Right lung (tissue), 10 donors: ENCODE measurements at places on chromosomes 16 and 17.

GRCh38 chr17:80942423-80943345 is 49.0 kb upstream of the CHMP6 start:
- DNase-seq, result peak; percentile 95

GRCh38 chr16:9957002-9957401 is 225.2 kb downstream of the GRIN2A start:
- DNase-seq, result no peak

GRCh38 chr17:65417406-65418221 is 143.8 kb downstream of the AXIN2 start:
- no peak for DNase-seq

- DNase-seq, result no peak
These were observed 59.4 kb downstream of the RTN4RL1 start for GRCh38 chr17:1965556-1966273.

DNA sequence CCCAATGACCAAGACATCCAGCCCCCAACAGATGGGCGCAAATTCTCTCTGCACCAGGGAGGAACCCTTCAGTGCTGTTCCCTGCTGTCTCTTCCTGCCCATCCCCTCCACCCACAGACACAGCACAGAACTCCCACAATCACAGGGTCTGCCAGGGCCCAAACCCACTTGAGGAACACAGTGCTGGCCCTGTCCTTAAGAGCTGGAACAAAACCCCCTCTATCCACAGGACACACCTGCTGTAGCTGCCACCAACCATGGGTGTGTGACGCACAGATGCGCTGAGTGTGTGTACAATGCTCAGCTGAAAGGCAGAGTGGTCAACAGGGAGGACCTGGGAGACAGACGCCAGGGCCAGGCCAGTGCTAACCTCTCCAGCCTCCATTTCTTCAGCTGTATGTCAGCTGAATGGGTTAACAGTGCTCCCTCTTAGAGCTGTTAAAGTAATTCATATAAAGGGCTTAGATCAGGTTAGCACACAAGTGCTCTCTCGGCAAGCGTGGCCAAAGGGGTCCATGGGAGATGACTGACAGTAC is 62.1 kb downstream of the AMFR start:
- DNase-seq, result no peak

DNA sequence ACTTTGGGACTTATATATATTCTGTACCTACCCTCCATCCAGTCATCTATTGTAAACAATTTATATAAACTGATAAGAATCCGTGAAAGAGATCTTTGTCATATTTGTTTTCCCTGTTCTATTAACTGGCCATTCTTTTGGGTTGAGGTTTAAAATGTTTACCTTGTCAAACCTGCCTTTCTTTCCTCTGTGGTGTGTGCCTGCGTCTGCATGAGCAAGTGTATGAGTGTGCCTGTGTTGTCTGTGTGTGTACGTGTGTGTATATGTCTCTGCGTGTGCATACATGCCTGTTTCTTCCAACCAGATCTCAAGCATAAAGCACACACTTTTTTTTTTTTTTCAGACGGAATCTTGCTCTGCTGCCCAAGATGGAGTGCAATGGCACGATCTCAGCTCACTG is 201.5 kb downstream of the C16orf95 start:
- no peak for DNase-seq

- no peak for DNase-seq
These were observed 20.0 kb downstream of the ACE start for GRCh38 chr17:63496663-63497400.

DNA sequence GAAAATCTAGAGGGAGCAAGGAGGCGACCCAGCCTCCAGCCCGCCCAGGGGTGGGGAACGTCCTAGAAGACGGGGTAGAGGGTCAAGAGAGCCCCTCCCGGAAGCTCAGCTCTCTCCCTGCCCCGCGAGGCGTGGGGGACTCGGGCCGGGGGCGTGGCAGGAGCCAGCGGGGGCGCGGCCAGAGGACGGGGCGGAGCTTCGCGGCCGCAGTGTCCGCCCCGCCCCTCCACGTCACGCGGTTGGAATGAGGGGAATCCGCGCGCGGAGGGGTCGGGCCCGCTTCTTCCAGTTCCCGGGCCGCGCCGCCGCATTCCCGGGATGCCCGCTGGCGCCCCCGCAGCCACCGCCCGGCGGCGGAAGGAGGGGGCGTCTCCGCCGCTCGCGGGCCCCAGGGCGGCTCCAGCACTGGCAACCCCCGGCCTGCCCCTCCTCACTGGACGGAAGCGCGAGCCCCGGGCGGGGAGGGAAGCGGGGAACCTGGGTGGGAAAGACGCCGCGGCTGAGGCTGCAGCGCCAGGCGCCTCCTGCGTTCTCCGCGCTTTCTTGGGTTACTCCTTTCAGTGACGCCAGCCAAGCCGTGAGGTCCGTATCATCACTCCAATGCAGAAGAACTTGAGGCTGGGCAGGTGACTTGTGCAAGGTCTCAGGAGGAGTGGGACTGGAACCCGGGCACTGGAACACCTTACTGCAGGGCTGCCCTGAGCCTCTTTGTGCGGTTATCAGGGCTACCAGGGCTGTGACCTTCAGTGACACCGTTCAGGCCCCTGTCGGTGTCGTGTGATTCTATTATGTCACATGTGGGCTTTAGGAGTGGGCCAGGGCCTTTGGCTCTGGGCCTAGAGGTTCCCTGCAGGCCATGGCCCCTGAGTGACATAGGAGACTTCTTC is 4.3 kb downstream of the MYO1C start:
- peak; percentile 90 for DNase-seq

- DNase-seq, result no peak
These were observed 2.9 kb upstream of the CLDN9 start for GRCh38 chr16:3009568-3010390.

GRCh38 chr16:72256398-72257066 is 84.6 kb upstream of the PMFBP1 start:
- DNase-seq, result no peak

DNA sequence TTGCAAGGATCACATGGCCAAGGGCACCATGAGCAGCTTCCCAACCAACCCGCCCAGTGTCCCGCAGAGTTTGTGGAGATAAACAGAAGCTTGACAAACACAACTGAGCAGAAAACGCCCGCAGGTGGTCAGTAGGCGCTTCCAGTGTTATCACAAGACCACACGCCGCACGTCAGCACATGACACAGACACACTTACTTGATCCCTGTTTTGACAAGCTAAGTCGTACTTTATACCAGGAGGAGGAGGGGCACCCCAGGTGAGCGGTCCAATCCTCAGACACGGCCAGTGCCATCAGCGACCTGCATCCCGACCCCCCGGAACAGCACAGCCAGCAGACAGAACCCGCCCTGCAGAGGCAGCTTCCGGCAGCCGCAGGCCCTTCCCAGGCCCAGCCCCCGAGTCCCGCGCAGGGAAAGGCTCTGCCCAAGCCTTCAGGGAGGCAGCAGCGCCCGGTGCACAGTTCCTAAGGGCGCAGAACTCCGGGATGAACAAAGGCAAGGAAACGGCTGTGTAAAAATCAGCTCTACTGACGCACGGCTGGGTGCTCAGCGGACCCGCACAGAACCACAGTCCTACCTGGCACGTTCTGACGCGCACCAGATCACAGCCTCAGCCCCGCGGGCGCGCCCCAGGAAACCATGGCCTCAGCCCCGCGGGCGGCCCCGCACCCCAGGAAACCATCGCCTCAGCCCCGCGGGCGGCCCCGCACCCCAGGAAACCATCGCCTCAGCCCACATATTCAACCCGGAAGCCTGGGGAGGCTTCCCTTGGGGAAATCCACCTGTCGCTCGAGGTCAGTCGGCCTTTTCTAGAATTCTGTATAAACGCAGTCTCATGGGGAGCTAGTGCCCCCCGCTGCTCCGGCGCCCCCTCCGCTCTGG is 27.8 kb downstream of the AXIN1 start:
- no peak for DNase-seq

- no peak for DNase-seq
These were observed 123.8 kb downstream of the ZNF778 start for GRCh38 chr16:89341279-89341678.

DNA sequence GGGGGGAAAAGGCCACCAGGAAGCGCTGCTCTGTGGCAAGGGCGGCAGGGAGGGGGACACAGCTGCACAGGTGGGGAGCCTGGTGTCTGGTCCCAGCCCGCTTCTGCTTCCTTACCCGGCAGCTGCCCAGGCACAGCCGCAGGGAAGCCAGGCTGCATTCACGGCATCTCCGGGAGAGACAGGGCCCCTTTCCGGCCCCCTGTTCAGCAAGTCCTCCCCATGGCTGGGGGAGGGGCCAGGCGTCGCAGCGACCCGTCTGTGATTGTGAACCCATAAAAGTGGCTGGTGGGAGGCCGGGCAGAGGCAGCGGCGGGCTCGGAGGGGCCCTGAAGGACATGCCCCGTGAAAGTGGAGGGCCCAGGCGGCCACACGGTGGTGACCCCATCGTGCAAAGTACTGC is 28.7 kb downstream of the SOX8 start:
- no peak for DNase-seq

DNA sequence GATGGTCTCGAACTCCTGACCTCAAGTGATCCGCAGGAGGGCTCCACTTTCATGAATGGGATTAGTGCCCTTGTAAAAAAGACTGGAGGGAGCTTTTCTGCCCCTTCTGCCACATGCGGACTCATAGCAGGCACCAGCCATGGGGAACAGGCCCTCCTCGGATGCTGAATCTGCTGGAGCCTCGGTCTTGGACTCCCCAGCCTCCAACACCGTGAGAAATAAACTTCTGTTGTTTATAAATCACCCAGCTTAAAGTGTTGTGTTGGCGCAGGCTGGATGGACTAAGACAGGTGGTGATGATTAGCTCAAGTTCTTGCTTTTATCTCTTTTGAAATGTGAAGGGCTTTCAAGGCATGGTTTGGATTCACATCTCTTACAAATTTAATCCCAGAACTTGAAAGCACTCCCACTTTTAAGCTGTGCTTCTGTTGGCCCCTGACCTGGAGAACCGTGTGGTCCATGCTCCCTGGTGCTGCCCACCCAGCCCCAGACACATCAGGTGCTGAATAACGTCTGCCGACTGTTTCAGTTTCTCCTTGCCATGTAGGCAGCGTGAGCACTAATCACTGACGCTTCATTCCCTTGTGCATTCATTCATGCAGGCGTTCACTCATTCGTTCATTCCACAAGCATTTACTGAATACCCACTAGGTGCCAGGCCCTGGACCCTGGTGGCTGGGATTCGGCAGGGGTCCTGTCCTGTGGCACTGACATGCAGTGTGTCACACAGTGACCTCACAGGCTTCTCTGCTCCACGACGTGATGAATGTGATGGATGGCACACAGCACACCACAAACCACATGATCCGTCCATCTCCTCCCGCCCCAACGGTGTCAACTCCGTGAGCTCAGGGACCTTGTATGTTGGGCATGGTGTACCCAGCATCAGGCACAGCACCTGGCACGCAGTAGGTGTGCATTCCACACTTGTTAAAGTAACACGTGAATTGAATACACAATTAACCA is 8.9 kb downstream of the CIBAR2 start:
- no peak for DNase-seq

DNA sequence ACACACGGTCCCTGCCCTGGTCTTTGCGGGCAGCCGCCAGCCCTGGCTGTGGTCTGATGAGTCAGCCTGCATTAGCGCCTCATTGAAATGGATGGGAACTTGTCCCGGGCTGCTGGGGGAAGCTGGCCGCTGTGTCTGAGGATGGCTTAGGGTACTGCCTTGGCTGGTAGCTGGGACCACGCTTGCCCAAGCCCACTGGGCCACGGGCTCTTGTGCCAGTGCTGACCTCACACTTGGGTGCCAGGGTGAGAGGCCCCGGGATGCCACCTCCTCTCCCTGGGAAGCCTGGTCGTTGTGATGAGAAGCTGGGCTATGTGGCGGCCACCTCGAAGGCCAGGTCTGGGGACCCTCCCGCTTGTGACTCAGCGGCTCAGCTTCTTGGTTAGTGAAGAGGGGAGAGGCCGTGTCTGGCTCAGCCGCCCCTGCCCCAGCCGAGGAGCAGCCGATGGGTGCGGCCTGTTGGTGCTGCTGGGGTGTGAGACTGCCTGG is 10.7 kb downstream of the CACNA1H start:
- no peak for DNase-seq

- DNase-seq, result no peak
These were observed 99.4 kb downstream of the CYLD start for GRCh38 chr16:50841081-50841886.

- no peak for DNase-seq
These were observed 35.4 kb upstream of the PABPN1L start for GRCh38 chr16:88901718-88902337.

GRCh38 chr17:55354941-55355340 is 66.7 kb downstream of the MMD start:
- no peak for DNase-seq

- DNase-seq, result no peak
These were observed 54.2 kb downstream of the PLD6 start for GRCh38 chr17:17151962-17152361.

GRCh38 chr17:2259769-2260536 is 43.6 kb downstream of the SMG6 start:
- DNase-seq, result no peak

- DNase-seq, result no peak
These were observed 22.7 kb downstream of the TRPV3 start for GRCh38 chr17:3534881-3535252.

GRCh38 chr17:16915752-16916556 is 56.0 kb downstream of the TNFRSF13B start:
- DNase-seq, result peak; percentile 33

- no peak for DNase-seq
These were observed 40.5 kb upstream of the RASD1 start for GRCh38 chr17:17536702-17537101.

- DNase-seq, result no peak
These were observed 8.7 kb upstream of the KAT7 start for GRCh38 chr17:49779739-49780231.

DNA sequence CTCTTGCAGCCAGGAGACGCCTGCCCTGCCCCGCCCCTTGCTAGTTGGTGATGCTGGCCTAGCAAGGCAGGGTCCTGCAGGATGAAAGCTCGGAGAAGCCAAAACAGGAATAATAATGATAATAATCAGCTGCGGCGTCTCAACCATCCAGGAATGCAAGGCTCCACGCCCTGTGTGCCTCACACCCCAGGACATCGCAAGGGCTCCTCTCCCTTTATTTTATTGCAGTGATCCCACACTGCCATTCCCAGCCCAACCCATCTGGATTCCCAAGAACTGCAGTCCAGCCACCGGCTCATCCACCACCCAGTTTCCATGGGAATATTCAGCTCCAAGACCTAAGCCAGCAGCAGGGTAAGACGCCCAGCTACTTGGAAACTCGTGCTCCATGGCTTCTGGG is 21.0 kb upstream of the ZNF652 start:
- no peak for DNase-seq

DNA sequence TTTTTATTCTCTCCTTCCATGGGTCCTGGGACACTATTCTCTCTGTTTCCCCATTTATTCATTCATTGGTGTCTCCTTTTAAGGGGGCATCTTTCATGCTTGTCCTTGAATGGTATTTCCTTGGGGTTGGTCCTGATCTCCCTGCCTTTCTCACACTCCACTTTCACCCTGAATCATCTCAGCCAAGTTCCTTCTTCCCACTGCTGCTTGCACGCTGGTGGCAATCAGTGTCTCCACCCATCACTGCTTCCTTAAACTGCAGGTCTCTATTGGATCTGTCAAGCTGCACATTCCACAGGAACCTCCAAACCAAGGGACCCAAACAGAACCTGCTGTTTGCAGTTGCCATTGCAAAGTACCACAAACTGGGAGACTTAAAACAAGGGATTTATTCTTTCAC is 89.3 kb upstream of the SDK2 start:
- DNase-seq, result no peak

- no peak for DNase-seq
These were observed 44.0 kb downstream of the TUBD1 start for GRCh38 chr17:59848778-59849177.

- no peak for DNase-seq
These were observed 3.0 kb upstream of the PIPOX start for GRCh38 chr17:29039764-29040598.

GRCh38 chr16:73385696-73386095 is 337.8 kb upstream of the ZFHX3 start:
- DNase-seq, result no peak
